Right atrium auricular region (tissue), 2 donors: ENCODE measurements at places on chromosomes 4 and X.

DNA sequence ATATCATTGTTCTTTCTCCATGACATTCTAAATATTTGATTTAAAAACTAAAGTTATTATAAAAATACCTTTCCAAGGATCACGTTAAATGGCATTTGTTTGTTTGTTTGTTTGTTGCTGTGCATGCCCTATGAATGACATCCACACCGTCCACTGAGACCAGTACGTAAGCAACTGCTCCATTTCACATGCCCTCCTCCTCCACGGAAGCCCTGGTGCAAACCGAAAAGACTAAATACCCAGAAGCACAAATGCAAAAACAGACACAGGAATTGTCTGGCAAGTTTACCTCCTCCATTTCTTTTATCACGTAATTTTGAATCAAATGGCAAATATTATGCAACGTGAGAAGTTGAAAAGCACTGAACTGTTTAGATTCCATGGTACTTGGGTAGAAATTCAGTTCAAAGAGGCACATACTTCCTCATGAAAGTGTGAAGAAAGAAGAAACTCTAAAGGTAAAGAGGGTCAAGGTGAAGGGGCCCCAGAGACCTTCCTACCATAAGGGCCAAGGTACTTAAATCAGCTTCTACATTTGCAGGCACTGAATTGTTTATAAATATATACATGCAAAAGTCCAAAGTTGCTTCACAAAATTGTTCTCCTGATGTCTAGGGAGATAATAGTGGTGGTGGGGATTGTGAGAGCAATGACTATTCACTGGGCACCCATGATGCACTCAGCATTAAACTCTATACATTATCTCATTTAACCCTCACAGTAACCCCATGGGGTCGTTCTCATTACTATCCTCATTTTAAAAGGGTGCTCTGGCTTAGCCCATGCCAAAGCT, 23.4 kb downstream of the IRF2 start:
- DNase-seq = no peak

DNA sequence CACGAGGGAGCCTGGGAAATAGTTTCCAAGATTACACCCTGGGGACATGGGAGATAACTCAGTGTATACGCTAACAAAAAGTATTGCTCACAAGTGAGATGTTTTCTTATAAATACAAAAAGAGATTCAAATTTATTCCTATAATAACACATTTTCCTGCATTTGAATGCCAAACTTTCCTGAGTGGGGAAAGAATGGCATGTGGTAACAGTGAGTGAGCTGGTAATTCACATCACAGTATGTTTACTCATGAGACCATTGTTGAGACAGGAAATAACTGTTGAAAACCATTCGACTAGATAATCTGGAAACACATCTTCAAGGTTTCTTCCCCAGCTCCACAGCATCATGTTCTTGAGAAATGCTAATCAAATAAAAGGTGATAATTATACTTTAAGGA, 109.1 kb downstream of the TASL start:
- DNase-seq = no peak

DNA sequence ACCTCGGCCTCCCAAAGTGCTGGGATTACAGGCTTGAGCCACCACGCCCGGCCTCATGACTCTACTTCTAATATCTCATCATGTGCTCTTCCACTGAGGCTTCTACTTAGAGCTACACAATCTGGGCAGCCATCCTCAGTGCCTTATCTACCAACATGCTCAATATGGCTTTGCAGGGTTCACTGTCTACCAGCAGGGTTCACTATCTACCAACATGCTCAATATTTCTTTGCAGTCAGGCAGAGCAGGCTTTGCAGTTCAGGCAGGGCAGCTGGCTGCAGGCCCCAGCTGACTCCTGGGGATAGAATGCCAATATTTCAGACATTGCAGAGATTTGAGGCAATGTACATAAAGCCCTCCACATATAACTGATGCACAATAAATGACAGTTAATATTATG, 47.5 kb downstream of the PKD2 start:
- DNase-seq = no peak

DNA sequence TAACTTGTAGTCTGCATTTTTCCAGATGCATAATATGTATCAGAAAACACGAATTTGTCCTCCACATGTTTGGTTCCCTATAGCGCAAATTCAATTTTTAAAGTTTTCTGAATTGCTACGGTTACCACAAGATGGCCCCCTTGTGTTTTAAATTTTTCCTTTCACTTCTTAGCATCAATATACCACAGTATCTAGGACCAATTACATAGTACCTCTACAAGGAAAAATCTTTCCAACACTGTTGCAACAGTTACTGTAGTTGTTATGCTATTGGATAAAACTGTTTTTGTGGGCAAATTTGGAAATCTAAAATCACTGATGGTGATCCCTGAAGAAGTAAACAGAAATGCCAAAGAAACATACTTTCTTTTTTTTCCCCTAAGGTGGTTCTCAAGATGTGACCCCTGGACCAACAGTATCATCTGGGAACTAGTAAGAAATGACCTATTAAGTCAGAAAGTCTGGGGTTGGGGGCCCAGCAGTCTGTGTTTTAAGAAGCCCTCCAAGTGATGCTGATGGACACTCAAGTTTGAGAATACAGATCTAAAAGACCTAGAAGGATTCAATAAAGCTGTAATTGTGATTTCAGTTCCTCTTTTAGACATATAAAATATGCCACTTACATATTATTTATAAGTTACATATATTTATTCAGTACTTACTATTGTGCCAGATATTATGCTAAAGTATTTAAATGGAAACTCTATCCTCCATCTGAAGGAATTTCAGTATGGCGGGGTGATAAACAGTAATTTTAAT, 3.1 kb downstream of the ZGRF1 start:
- DNase-seq = no peak
